Forelimb muscle (tissue), 1 donor: ENCODE measurements at places on chromosomes 2 and 18. TPM values are rescaled to one million over a fixed set of nuclear protein-coding genes. Genes with fewer than 3 reads are reported as not detected.

Gene STPG4
- not detected for polyA plus RNA-seq

Gene QPCT
- polyA plus RNA-seq, result 8.9 TPM

Gene ALPG
- not detected for polyA plus RNA-seq

Gene SPEG
- polyA plus RNA-seq, result 235 TPM

Gene AQP12B
- 1.1 TPM for polyA plus RNA-seq

Gene DSG1
- not detected for polyA plus RNA-seq

Gene KLHL30
- polyA plus RNA-seq, result 20.7 TPM

Gene FAM210A
- polyA plus RNA-seq, result 22.4 TPM

Gene SELENOI
- 10.4 TPM for polyA plus RNA-seq

Gene PARD6G
- 5.2 TPM for polyA plus RNA-seq

Gene CDK15
- polyA plus RNA-seq, result 0.99 TPM

Gene HES6
- polyA plus RNA-seq, result 19.5 TPM

Gene CAPN14
- polyA plus RNA-seq, result not detected

Gene EGR4
- polyA plus RNA-seq, result not detected

Gene LTBP1
- 51.1 TPM for polyA plus RNA-seq

Gene NCL
- polyA plus RNA-seq, result 593 TPM

Gene SLC4A5
- polyA plus RNA-seq, result 2.0 TPM

Gene CSRNP3
- polyA plus RNA-seq, result 9.4 TPM

Gene NRP2
- polyA plus RNA-seq, result 11.7 TPM

Gene FOXI3
- 0.05 TPM for polyA plus RNA-seq

Gene GPR75
- 1.5 TPM for polyA plus RNA-seq

Gene RPS27A
- 2,190 TPM for polyA plus RNA-seq

Gene GBX2
- polyA plus RNA-seq, result not detected
